ENCODE measurements at places on chromosomes 5 and 9.

GRCh38 chr5:26761446-26761845, 276.9 kb downstream of the CDH9 start:
- no peak for DNase-seq

DNA sequence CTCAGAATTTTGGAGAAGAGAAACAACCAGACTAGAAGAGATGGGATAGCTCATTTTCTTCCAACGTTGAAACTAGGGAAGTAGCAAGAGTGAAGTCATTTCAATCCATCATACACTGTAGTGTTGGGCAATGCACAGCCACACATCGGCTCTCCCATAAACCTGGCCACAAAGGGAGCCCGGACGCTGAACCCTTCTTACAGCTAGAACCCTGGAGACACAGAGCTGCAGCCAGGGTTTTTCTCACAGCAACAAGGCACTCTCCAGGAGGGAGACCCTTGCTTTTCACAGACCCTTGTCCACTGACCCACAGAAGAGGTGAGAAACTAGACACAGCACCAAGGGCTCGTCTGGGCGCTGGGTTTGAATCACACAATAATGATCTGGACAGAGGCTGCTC, 101.4 kb upstream of the FSTL4 start:
- DNase-seq, result no peak

DNA sequence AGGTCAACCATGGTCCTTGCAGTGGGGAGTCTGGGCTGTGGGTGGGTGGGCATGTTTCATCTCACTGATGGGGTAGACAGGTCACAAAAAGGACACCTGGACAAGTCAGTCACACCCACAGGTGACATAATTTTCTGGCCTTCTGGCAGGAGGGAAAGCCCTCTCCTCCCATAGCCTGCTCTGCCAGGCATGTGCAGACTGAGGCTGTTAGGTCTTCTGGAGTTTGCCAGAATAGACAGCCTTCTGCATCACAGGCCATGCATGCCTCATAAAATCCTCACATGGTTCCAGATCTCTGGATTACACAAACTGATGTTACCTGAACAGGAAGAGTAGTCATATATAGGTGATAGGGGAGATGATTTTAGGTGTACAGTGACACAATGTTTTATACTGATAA, 49.1 kb downstream of the ARHGAP26 start:
- DNase-seq, result no peak

DNA sequence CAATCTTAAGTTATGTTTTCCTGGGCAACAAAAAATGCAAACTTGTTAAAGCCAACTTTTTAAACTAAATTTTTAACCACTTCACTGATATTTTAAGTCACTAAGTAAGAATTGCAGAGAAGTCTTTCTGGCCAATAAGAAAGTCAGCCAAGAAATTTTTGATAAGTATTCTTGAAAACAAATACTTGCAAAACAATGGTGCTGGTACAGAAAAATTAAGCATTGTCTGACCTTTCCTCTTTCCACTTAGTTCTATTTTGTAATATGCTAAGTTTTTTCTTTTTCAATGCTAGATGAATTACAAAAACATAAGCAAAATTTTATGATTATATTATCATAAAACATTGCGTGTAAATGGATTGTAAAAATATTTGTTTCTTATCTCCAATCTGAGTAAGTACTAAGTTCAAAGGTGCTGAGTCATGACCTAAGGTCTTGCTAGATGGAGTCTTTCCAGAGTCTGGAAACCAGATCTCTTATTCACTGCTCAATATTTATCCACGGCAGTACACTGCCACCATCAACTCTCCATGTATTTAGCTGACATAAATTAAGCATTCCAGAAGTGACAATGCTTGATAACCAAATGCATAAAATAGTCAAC, 139.7 kb downstream of the MEF2C start:
- DNase-seq, result peak; percentile 52

- no peak for DNase-seq
These were observed 90.7 kb downstream of the RAD23B start for GRCh38 chr9:107373809-107374208.

GRCh38 chr5:170571875-170572852, 68.3 kb downstream of the KCNIP1 start:
- DNase-seq, result no peak

DNA sequence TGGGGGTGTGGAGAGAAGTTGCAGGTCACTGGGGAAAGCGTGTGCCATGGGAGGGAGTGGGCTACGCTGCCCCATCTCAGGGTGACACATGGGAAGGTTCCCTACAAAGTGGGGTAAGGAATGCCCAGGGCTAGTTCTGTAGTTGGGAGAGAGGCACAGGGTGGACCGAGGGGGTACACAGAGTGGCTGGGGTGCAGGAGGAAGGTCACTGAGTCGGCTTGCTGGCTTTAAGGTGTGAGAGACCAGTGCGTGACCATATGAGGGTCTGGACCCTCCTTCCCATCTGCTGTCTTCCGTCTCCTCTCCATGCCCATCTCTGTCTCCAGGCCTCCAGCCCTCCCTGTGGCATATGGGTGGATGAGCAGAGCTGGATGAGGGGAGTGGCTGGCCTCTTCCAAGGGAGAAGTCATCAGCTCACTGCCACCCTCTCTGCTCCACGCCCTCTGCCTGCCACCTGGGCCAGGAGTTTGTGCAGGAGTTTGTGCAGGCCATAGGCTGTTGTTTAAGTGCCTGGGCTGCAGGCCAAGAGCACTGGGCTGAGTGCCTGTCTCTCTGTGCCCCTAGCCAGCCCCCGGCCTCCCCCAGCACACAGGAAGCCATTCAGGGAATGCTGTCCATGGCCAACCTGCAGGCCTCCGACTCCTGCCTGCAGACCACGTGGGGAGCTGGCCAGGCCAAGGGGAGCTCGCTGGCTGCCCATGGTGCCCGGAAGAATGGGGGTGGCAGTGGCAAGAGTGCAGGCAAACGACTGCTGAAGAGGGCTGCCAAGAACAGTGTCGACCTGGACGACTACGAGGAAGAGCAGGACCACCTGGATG, 96.8 kb downstream of the PHF2 start:
- DNase-seq, result peak; percentile 49

DNA sequence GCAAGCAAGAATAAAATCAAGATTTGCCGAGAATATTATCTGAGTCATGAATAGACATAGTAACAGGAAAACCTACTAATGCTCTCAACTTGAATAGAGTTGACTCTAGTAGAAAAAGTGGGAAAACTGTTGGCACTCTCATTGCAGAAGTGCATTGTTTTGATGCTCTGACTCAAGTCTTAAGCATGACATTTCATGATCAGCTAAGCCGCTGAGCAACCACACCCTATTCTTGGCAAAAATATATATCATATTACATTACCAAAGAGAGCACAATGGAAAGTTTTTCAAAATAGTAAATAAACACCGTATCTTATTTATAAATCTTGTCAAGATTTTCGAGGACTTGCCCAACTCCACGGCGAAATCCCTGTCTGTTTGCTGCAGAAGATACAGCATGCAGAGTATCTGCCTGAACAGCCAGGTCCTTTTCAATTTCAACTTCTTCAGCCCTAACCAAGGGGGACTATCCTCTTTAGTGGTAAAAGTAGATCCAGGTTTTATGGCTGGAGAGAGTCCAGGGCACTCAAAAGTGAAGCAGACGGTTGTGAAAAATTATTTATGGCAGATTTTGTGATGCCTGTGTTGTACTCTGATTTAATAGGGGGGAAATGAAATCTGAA, 13.9 kb upstream of the ADAMTSL1 start:
- no peak for DNase-seq

- no peak for DNase-seq
These were observed 34.2 kb upstream of the CLPTM1L start for GRCh38 chr5:1378866-1379659.

DNA sequence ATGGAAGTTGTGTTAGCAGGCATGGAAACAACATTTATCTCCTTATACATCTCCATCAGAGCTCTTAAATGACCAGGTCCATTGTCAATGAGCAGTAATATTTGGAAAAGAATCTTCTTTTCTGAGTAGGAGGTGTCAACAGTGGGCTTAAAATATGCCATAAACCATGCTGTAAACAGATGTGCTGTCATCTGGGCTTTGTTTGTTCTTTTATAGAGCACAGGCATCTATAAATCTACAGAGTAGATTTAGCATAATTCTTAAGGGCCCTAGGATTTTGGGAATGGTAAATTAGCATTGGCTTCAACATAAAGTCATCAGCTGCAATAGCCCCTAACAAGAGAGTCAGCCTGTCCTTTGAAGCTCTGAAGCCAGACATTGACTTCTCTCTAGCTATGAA, 7.7 kb upstream of the HRCT1 start:
- no peak for DNase-seq

GRCh38 chr5:9558319-9558965, 12.6 kb upstream of the SEMA5A start:
- no peak for DNase-seq

- no peak for DNase-seq
These were observed 201.7 kb downstream of the PAPPA start for GRCh38 chr9:116355153-116355921.

GRCh38 chr9:76552751-76553455, 93.9 kb downstream of the GCNT1 start:
- no peak for DNase-seq

DNA sequence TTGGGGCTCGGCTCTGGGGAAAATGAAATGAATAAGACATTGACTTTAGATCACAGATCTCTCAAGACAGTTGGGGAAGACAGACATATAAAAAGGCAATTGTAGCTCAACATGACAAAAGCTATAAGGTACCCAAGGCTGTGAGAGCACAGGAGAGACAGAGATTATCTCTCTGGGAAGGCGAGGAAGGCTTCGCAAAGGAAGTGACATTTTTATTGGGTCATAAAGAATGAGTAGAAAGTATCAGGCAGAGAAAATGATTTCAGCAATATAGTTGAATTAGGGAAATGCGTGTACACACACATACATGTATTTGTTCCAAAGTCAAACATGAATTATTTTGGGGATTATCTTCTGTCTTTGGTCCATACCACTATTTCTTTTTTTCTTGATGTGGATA, 381.8 kb upstream of the ADAMTSL1 start:
- no peak for DNase-seq

DNA sequence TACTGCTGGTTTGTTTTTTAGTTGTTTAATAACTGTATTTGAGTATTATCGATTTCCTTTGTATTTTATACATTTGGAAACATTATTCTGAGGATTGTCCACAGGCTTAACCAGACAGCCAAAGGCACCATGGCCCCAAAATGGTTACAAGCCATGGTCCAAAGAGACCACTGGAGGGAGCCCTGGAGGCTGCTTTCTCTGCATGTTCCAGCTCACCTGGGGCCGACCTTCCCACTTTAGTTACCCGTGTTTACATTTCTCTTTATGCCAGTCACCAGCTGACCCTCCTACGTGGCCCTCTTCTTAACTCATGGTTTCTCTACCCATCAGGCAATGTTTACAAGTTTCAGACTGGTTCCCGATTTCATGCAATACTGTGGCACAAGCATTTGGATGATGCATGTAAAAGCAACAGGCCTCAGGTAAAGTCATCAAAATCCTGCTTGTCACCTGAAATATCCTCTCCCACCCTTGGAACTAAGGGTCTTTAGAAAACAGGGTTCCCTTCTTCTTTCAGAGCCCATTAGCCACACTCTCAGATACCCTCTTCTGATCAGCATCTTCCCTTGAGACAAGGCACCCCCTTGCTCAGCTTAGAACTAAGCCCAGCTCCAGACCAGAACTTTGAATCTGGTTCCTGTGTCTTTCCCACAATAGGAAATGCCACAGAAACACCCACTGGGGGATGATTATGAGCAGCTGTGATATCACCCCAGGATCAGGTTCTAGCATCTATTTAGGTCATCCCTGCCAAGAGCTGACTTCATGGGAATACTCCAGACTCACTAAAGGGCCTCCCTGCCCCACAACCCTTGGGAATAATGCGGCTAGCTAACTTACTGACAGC, 49.9 kb upstream of the GARNL3 start:
- peak; percentile 36 for DNase-seq

GRCh38 chr9:137240318-137240840, 708 bp upstream of the TUBB4B start:
- peak; percentile 91 for DNase-seq

DNA sequence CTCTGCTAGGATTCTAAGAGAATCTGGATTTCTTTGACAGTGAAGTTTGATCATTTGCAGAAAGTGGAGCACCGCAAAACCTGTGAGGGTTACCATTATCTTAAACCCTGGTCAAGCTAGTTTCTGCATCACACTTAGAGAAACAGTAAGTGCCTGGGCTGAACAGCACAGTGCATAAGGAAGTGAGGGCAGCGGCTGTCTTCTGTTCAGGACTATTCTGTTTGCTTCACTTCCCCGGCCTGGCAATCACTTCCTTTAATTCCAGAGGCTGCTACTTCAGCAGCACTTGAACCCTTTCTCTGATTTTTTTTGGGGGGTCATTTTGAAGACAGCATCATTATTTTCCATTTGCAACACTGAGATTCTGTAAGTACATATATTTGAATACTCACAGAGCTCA, 32.0 kb downstream of the SEMA6A start:
- DNase-seq, result no peak

DNA sequence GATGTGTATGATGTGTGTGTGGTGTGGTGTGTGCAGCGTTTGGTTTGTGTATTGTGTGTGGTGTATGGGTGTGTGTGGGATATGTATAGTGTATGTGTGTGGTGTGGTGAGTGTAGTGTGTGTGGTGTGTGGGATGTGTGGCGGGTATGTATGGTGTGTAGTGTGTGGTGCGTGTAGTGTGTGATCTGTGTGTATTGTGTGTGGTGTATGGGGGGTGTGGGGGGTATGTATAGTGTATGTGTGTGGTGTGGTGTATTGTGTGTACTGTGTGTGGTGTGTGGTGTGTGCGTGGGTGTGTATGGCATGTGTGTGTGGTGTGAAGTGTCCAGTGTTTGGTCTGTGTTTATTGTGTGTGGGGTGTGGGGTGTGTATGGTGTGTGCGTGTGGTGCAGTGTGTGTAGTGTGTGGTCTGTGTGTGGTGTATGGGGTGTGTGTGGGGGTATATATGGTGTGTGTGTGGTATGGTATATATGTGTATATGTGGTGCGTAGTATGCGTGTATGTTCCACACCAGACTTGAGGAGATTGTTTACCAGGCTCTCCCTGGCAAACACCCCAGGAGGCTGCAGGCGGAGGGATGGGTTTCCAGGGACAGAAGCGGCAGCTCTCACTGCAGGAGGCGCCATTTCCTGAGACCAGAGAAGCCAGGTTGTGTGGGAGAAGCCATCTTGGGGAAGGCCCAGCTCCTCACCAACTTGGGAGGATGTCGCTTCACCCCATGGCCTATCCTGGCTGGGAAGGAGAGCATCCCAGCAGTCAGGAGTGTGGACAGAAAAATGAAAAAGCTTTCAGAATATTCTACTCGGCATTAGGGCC, 138.1 kb downstream of the NXNL2 start:
- no peak for DNase-seq

DNA sequence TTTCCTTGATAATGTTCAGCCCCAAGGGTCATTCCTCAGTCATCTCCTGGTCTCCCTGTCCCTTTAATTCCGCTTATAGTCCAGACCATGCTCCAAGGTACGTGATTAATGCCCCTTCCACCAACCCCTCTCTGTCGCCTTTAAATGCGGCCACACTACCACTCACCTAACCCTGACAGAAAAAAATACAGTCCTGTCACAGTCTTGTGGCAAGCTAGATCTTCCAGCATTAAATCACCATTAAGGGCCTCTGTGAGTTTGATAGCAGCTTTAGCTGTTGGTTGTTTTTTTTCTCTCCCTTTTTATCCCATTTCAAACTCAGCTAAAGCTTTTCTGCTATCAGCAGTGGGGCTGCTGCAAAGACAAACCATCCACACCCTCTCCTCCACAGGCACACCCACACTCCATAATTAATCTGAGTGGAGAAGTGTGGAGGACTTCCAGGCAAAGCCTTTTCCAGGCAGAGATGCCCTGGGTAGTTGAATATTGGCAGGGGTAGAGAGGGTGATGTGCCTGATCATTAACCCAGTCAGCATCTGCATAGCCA, 522.7 kb upstream of the CLINT1 start:
- no peak for DNase-seq

- no peak for DNase-seq
These were observed 27.8 kb upstream of the SEMA4D start for GRCh38 chr9:89525446-89526374.

GRCh38 chr5:68420476-68421344, 205.2 kb downstream of the PIK3R1 start:
- peak; percentile 100 for DNase-seq
